ENCODE measurements at places on chromosomes 11 and 22.

DNA sequence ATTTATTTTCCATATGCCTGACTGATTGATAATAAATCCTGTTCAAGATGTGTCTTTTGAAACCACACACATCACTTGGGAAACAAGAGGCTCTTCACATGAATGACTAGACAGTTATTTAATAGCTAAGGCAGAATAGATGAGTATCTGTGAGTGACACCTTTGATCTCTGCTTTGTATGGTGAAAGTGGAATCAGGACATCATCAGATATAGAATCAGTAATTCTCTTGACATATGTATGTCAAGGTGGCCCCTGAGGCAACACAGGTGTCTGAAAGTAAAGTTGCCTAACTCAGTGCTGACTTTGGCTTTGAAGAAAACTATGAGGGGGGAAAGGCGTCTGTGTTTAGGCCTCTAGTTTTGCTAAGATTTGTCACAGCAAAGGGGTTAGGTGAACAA, 11.5 kb upstream of the CASP4 start:
- no peak for DNase-seq

GRCh38 chr22:23164091-23164490, 16.2 kb upstream of the BCR start:
- no peak for DNase-seq

GRCh38 chr11:116215471-116216113, 557.2 kb downstream of the BUD13 start:
- DNase-seq = no peak

GRCh38 chr11:13206086-13206640, 71.4 kb upstream of the BMAL1 start:
- DNase-seq = no peak

DNA sequence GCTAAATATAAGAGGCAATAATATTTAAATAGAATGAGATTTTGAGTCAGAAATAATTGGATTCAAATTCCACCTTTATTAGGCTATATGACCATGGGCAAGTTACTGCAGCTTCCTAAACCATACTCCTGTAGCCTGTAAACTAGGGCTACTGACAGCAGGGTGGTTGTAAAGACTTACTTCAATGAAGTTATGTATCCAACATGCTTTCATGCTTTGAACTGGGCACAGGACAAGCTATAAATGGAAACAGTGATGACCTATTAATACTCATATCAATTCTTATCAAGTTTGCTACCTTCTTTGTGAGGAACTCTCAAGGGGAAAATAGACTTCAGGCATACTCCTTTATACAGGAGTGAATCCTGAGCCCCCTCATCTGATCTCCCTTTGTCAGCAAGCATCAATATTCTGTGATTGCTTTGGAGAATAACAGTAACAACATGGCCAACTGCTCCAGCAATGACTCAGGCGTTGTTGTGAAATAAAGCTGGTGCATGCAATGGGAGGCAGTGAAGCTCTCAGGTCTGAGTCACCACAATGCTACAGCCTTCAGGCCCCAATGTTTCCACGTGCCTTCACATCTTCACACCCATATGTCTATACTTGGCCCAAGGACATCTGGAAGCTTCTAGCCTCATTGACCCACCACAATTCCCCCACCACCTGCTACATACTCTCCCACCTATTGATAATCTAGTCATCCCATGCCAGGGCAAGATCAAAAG, 102.5 kb downstream of the KCNA4 start:
- no peak for DNase-seq

- DNase-seq = no peak
Observed at GRCh38 chr22:21857481-21857914, 9.9 kb downstream of the MAPK1 start.

DNA sequence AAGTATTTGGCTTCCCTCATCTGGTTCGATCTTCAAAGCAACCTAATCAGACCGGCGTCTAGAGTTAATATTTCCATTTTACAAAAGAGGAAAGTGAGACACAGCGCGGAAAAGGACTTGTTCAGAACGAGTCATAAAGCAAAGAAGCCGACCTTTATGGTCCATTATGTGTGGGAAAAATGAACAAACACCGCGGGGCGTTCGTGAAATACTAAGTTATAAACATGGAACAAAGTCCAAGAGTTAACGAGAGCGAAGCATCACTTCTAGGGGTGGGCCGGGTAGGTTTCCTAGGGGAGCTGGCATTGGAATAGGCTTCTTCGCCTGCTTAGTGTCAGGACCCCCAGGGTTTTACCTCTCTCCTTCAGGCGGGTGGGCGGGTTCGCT, 575 bp downstream of the DUSP18 start:
- DNase-seq = no peak

- DNase-seq = no peak
Observed at GRCh38 chr11:1637628-1638027, 8.1 kb downstream of the KRTAP5-5 start.

- DNase-seq = no peak
Observed at GRCh38 chr22:45673482-45674175, 2.0 kb downstream of the ATXN10 start.

- DNase-seq = no peak
Observed at GRCh38 chr22:44689173-44689572, 12.8 kb upstream of the PRR5 start.

DNA sequence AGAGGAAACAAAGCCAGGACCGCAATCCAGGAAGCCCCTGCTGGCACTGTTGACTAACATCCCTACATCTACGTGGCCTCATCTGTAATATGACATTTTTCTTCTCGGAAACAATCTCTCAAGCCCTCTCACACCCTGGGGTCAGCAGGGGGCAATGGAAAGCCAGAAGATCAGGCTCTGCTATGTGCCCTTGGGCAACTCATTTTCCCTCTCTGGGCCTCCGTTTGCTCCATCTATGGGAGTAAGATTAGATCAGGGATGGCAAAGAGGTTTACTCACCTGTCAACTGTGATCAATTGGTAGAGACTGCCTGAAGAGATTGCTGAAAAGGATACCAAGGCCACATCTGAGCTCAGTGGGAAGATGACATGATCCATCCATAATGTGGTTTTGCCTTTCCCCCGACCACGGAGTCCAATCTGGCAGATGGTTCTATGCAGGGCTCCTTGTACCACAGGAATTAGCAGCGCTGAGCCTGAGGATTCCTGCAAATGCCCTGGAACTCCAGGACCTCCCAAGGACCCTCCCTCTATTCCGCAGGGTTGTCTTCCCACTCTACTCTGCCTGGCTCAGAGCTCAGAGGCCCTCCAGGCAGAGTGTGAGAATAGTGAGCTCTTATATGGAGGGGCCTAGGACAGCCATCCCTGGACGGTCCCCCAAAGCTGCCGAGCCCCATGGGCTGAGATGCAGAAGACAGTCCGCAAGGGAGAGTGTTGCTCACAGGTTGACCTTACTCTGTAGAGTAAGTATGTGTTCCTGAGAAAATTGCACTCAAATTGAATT, 66.1 kb downstream of the CHST1 start:
- DNase-seq = no peak

- DNase-seq = no peak
Observed at GRCh38 chr11:34977089-34977912, 60.9 kb downstream of the PDHX start.

- no peak for DNase-seq
Observed at GRCh38 chr11:124233376-124233775, 7.5 kb upstream of the OR8G1 start.

DNA sequence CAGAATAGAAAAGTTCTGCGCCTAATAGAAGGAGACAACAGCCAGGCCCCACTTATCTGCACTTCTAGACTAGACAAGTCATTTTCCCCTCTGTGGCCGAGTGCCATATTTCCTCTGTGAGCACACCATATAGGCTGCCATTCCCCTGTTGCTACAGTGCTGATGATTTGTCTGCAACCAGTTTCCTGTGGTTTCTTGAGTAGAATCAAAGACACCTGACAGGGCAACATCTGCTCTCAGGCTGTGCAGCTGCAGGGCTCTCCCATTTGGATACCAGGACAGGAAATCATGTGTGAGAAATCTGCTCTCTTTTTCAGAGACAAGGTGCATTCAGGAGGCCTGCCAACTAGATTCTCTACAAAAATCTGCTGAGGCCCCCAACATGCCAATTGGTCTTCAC, 879.3 kb downstream of the DLG2 start:
- no peak for DNase-seq

GRCh38 chr11:87266751-87267150, 229.0 kb downstream of the TMEM135 start:
- no peak for DNase-seq

DNA sequence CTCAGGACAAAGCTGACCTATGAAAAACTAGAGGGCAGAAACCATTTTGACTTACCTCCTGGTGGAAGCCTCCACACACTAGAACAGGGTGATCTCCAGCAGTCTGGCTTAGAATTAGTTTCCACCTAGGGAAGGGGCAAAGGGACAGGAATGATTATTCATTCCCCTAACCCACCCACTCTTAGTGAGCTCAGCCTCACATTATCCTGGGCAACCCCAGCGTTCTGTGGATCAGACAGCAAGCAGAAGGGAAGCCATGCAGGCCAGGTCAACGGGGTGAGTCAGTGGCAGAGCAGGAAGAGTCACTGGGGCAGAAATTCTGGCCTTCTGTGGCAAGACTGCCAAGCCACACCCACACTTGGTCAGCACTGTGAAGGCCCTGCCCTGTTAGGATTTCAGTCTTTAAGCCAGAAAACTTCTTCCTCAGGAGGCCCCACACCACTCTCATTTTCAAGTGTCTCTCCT, 10.5 kb downstream of the NUMA1 start:
- no peak for DNase-seq

GRCh38 chr11:133724116-133724515, 121.2 kb downstream of the SPATA19 start:
- no peak for DNase-seq

- no peak for DNase-seq
Observed at GRCh38 chr11:867856-868358, 25.3 kb downstream of the TSPAN4 start.

GRCh38 chr11:69195824-69196782, 40.4 kb downstream of the SMIM38 start:
- no peak for DNase-seq

- DNase-seq = no peak
Observed at GRCh38 chr22:23938328-23939016, 22.5 kb downstream of the GSTT2B start.

GRCh38 chr22:20026204-20026908, 5.4 kb downstream of the TANGO2 start:
- DNase-seq = no peak

- DNase-seq = no peak
Observed at GRCh38 chr11:118670063-118670462, 9.4 kb downstream of the TREH start.

GRCh38 chr22:21778705-21779363, 43.2 kb upstream of the YPEL1 start:
- DNase-seq = no peak

GRCh38 chr22:44452531-44453420, 45.3 kb downstream of the RTL6 start:
- DNase-seq = no peak

DNA sequence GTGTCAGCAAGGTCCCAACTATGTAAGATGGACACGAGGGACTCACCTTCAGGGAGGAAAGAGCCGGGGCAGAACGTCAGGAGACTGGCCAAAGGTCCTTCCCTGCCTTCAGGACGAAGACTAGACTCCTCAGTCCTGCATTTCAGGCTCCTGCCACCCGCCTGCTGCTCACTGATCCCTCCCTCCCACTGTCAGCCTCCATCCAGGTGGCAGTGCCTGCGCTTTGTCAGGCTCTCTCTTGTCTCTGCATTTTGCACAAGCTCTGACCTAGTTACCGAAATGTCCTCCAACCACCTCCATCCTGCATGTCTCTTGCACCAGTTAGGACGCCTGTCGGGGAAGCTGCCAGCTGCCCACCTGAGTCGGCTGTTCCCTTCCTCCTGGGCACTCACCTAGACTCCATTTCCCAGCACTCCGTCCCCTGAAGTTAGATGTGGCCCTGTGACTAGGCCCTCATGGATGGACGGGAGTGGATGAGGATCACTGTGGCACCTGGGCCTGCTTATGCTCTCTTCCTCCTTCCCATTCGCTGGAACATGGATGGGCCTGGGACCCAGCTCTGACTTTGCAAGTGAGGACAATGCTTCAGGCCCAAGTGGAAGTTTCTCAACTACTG, 8.0 kb downstream of the B3GNT6 start:
- DNase-seq = no peak

DNA sequence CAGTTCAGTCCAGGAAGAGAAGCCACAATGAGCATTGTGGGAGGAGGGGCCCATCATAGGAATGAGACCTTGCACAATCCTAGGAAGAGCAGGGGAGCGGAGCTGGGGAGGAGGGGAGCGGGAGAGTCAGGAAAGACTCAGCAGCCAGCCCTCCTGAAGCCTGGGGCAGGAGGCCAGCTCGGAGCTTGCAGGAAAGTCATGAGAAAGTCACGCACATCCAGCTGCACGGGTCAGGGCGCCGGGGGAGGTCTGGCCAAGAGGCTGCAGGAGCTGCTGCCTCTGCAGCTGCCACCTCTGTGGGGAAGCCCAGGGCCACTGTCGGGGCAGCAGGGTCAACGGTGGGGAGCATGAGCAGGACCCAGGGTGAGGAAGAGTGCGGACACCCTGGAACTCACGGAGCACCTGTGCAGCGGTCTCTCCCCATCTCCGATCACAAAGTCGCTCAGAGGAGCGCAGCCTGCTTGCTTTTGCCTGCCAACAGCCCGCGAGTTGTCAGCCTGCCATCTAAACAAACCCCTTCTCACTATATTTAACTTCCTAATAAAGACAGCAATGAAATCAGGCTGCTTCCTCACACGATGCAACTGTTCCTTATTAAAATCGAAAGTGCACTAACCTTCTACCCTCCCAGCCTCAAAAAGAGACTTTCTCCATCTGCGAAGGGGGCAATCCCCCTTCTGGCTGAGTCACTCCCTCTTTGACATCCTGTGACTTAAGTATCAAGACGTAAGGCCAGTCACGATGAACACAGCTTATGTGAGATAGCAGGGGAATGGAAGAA, 52.9 kb upstream of the RTL6 start:
- no peak for DNase-seq

DNA sequence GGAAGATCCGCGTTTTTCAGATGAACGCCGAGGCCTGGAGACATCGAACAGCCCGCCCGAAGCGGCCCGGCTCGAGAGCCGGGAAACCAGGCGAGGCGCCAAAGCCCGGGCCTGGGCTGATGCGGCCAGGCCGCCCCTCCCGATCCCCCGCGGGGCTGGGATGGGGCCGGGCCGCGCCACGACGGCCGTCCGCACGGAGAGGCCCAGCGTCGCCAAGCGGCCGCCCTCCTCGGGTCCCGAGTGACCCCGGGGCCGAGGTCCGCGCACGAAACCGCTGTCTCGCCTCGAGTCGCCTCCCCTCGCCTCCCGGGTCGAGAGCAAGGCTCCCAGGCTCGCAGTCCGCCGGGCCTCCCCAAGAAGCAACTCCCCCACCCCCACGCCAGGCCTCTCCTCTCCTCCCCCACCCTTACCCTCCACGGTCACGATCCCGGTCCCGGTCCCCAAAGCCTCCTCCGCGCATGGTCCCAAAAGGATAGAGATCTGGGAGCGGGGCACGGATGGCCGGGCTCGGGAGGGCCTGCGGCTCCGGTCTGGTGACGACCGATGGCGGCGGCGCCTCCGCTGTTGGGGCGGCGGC, 482 bp downstream of the DDX17 start:
- peak; percentile 86 for DNase-seq

Data from anterior cingulate cortex (tissue), 58 donors.